ENCODE measurements at places on chromosomes 12 and 14.
A peak's percentile ranks its signal among the peaks of the same experiment; 100 is the strongest.

DNA sequence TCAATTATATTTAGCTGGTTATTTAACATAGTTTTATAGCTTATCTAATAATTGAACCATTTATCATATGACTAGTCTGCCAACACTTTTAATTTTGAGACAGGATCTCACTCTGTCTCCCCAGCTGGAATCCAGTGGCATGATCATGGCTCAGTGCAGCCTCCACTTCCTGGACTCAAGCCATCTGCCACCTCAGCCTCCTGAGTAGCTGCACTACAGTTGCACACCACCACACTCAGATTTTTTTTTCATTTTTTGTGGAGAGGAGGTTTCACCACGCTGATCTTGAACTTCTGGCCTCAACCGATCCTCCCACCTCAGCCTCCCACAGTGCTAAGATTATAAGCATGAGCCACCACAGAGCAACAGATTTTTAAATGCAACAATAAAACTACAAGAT is 151.4 kb upstream of the MDGA2 start:
- no peak for DNase-seq

GRCh38 chr12:54870617-54871016 is 16.3 kb downstream of the MUCL1 start:
- DNase-seq, result no peak

GRCh38 chr12:68568922-68569569 is 41.7 kb upstream of the RAP1B start:
- DNase-seq, result no peak

- DNase-seq, result no peak
These were observed 485.8 kb downstream of the VRK1 start for GRCh38 chr14:97283005-97283403.

GRCh38 chr12:56724701-56724971 is 463 bp downstream of the NACA start:
- no peak for DNase-seq

DNA sequence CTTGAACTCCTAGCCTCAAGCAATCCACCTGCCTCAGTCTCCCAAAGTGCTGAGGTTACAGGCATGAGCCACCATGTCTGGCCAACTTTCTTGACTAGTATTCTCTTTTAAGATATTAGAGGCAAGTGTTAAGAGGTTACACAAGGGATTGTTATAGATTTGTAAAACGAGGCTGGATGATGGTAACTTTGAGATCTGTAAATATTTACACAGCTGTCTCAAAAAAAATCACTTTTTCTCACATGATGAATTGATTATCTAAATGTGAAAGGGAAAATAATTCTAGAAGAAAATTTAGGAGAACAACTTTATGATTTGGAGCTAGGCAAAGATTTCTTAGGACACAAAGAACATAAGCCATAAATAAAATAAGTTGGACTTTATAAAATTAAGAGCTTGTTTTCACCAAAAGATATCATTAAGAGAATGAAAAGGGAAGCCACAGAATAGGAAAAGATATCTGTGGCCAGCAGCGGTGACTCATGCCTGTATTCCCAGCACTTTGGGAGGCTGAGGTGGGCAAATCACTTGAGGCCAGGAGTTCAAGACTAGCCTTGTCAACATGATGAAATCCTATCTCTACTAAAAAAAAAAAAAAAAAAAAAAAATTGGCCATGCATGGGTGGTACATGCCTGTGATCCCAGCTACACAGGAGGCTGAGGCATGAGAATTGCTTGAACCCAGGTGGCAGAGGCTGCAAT is 77.4 kb downstream of the BBS10 start:
- DNase-seq, result no peak

GRCh38 chr14:79967001-79967400 is 244.3 kb downstream of the DIO2 start:
- no peak for DNase-seq

- no peak for DNase-seq
These were observed 16.4 kb upstream of the MIA2 start for GRCh38 chr14:39217214-39217879.

DNA sequence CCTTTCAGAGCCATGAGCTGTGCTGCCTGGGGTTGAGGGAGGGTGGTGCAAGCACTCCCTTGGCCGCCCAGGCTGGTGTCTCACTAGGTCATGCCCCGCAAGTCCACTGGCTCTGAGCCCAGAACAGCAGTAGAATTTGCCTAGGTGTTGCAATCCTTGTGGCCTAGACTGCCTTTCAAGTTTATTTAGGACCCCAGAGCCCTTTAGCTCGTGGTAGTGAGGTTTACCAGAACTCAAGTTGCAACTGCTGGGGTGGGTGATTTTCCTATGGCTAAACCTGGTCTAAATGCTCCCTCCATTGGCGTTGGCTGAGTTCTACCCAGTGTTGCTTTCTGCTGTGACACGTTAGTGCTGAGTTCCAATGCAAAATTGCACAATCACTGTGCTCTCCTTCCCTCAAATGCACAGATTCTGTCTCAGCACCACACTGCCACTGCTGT is 287.2 kb downstream of the BCAT1 start:
- no peak for DNase-seq

DNA sequence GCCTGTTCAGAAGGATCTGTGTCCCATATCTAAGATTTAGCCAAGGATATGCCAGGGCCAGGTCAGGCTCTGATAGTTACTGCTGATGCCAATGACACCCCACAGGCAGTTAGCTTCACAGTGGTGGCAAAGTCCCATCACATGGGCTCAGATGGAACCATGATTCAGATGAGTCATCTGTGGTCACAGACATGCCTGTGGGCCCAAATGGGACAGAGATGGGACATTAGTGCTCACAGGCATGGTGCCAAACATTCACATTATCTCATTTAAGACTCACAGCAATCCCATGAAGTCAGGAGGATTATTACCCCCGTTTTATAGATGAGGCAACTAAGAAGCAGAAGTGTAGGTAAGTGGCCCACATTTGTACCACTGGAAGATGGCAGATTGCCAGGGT is 207.8 kb downstream of the DPF3 start:
- no peak for DNase-seq

DNA sequence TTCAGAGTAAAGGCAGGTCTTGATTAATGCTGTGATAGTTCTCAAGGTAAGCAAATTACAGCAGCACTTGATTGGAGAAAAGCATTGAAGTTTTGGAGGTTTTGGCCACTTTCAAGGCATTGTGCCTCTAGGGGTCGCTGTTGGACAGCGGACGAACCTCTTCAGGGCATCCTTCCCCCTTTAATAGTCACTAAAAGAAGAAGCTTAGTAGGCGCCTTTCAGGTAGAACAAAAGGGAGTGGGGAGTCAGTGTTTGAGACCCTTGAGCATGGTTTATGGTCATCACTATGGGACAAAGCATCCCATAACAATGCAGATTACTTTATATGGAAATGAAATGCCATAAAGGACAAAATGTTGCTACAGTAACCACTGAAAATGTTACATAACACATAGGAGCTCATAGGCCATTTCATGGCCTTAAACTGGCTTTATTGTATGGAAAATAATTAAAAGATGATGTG is 199.5 kb upstream of the DCN start:
- DNase-seq, result peak; percentile 63
